GM23338 (cell line): ENCODE measurements at places on chromosomes 7 and 10.

- DNase-seq: no peak
Observed at GRCh38 chr7:107078517-107078966, 34.0 kb downstream of the PRKAR2B start.

- DNase-seq: no peak
Observed at GRCh38 chr10:69759641-69760040, 42.1 kb upstream of the COL13A1 start.

DNA sequence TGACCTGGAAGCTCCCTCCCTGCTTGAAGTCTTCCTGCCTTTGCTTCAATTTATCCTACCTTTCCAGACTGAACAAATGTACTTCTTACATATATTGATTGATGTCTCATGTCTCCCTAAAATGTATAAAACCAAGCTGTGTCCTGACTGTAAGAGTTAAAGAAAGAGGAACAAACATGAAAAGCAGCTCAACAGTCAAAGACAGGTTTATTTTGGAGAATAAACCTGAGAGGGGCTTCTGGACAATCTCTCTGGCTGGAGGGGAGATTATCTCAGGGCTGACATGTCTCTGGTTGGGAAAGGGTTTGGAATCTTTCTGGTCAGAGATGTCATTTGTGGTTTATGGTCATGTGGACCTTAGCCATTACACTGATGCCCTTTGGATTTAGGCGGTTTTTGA is 41.0 kb downstream of the OR13A1 start:
- no peak for DNase-seq

DNA sequence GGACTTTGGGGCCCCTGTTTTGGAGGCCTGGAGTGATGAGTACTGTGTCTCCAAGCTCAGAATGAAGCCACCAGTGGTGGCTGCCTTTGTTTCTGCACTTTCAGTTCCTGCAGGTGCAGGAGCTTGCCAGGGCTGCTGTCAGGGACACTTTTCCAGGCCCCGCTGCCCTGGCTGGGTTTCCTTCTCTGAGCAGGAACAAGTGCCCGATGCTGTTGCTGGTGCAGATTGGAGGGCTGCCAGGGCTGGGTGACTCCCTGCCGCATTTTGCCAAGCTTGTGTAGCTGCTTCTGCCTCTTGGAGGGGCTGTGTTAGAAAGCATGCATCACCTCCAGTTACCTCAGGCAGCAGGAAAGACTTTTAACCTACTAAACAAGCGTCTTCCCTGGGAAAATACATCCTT is 211.1 kb downstream of the MGMT start:
- no peak for DNase-seq

GRCh38 chr10:52965938-52966401 is 193.4 kb upstream of the MBL2 start:
- DNase-seq: peak; percentile 78

DNA sequence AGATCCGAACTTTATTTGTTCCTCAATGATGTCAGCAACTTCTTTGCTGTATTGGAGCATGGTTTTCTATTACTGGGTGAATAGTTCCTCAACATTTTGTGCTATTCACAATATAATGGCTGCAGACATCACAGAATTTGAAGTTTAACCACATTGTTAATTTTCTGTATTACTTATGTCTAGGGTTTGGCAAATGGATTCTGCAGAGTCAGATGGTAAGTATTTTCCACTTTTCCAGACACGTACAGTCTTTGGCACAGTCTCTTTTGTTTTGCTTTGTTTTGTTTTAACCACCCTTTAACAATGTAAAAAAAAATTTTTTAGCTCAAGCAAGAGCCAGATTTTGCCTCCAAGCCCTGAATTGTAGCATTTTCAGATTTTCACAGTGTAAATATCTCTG is 36.8 kb upstream of the FOXK1 start:
- no peak for DNase-seq

GRCh38 chr10:88097092-88097516 is 233.7 kb downstream of the PTEN start:
- DNase-seq: no peak

DNA sequence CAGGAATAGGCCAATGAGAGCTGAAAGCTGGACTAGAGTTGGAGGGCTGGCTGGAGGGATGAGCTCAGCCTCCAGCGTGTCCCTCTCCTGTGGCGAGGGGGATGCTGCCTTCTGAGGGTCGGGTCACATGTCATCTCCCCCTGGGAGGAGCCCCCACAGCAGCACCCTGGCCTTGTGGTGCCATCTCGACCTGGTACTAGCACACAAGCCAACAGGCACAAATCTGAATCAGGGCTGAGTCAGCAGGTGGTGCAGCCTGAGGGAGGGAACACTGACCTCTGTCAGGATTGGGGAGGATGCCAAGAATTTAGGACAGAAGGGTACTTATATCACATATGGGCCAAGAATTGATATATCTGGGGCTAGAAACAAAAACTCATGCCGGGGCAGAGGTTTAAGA is 280.4 kb downstream of the CELF2 start:
- no peak for DNase-seq

GRCh38 chr7:18018296-18019215 is 9.1 kb downstream of the PRPS1L1 start:
- DNase-seq: no peak

GRCh38 chr10:8023851-8024250 is 30.6 kb upstream of the GATA3 start:
- no peak for DNase-seq

GRCh38 chr7:56538541-56539429 is 422.6 kb upstream of the NUPR2 start:
- DNase-seq: no peak

- DNase-seq: no peak
Observed at GRCh38 chr7:46764100-46764936, 817.6 kb downstream of the TNS3 start.

GRCh38 chr7:26629696-26630095 is 234.7 kb downstream of the SKAP2 start:
- no peak for DNase-seq

GRCh38 chr10:31318382-31318853 is 598 bp upstream of the ZEB1 start:
- peak; percentile 49 for DNase-seq

DNA sequence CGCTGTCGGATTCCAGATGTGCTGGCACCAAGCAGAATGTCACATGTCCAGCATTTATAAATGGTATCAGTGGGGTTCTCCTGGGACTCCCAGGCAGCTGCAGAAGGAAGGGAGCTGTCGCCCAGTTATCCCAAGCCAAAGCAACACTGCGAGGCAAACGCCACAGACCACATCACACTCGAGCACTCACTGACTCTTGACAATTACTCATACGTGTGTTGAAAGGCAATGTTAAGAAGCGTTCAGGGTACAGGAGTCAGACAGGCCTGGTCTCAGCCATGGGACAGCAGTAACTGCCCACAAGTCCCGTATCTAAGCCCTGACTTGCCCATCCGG is 113.4 kb downstream of the DIP2C start:
- DNase-seq: no peak

- peak; percentile 11 for DNase-seq
Observed at GRCh38 chr7:85413718-85414117, 226.9 kb upstream of the SEMA3D start.

GRCh38 chr7:93547716-93548115 is 26.8 kb downstream of the CALCR start:
- DNase-seq: no peak

DNA sequence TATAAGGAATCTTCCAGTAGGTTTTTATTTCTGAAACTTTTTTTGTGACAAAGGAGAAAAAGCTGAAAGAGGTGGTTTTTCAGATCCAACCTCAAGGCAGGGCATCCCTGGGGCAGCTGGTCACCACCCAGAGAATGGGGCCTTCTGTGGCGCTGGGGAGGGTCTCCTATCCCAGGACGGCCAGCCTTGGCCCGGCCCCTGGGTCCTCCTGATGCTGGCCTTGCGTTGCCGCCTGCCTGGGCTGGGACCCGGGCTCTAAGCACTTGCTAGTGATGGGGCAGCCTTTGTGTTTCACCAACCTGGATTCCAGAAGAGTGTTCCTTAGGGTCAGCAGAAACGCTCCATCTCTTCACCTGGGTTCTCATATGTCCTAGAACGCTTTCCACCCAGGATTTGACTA is 16.3 kb downstream of the SHH start:
- DNase-seq: no peak

GRCh38 chr7:18936265-18936664 is 181.2 kb downstream of the TWIST1 start:
- DNase-seq: no peak

GRCh38 chr10:37865957-37866803 is 8.8 kb upstream of the ZNF248 start:
- no peak for DNase-seq

GRCh38 chr10:29642990-29643389 is 8.2 kb upstream of the SVIL start:
- DNase-seq: no peak

DNA sequence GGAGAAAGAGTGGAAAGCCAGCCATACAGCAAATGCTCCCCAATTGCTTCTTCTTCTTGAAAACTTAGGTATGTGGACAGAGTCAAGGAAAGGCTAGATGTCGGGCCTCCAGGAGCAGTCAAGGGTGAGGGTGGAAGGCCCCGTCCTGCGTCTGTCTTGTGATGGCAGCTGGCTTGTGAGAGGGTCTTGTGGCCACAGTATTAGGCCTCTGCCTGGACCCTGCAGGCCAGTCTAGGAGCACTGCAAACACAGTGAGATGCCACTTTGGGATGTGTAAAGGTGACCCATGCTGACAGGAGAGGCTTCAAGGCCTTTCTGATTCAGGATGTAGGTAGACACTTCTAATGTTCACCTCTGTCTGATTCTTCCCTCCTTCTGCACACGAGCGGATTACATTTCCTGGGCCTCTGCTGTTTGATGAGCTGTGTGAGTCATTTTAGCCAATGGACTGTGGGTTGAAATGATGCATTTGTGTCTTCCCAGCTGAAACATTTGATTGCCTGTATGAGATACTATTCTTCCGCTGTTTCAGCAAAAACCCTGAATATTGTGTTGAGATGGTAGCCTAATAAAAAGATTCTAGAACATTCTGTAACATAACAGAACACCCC is 135.4 kb downstream of the EMX2 start:
- DNase-seq: no peak

DNA sequence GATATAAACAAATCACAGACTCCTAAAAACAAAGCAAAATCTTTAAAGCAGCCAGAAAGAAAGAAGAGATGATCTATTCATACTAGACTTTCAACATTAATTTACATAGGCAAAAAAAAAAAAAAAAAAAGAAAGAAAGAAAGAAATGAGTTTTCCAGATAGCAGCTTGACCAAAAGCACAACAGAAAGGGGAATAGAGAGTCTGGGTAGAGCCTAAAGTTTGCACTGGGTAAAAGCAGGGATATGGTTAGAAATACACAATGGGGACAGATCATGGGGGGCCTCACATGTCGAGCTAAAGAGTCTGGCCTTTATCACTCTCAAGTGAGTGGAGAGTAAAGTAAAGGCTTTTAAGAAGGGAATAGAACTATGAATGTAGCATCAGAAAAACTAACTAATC is 169.8 kb downstream of the SGMS1 start:
- no peak for DNase-seq

GRCh38 chr10:71712572-71713134 is 6.9 kb downstream of the C10orf105 start:
- DNase-seq: no peak

- no peak for DNase-seq
Observed at GRCh38 chr10:125626671-125627070, 56.3 kb downstream of the TEX36 start.

DNA sequence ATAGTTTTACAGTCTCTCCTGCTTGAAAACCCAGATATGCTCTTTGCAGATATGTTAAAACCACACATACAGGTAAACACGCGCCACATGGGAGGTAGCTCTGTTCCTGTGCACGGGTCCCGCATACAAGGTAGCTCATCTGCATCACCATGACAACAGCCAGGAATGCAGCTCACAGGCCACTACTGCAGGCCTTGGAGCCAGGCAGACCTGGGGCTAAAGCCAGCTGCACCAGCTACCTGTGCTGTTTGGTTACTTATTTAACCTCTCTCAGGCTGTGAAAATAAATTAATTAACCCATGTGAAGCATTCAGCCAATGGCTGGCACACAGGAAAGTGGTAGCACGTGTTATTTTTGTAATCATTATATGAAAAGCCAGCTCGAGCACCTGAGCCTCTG is 428.3 kb downstream of the TNS3 start:
- peak; percentile 87 for DNase-seq

DNA sequence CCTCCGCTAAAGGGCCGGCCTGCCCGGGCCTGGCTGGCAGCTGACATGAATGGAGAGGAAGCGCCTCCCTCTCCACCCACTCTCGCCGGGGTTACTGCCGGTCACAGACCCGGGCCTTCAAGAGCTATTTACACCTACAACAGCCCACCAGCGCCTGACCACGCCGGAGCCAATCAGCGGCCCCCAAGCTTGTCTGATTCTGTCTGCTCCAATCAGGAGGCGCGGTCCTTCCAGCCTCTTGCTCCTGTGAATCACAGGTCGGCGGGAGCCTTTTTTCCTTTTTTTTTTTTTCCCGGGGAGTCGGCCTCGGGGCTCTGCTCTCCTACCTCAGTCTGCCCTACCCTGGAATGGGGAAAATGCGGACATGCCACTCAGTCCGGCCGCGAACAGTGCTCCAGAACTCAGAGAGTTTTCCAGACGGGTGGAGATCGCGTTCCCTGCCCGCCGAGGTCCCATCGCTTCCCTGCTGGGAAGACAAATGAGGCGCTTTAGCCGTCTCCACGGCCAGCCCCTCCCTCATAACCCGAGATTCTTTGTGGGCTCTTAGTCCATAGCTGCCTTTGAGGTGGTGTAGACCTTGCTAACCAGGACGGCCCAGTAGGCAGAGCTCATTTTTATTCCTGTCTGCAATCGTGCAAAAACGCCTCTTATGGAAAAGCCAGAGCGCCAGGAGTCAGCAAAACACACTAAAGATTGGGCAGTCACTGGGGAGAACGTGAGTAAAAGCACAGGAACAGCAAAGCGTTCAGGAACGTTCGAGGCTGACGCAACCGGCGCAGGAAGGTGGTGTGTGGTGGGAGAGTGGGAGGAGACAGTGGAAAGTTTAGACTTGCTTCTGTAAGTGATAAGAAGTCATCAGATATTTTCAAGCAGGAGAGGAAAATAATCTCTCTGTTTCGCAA is 26.5 kb downstream of the SCD start:
- DNase-seq: peak; percentile 100

GRCh38 chr10:90859321-90859751 is 1.5 kb upstream of the HTR7 start:
- no peak for DNase-seq

GRCh38 chr10:69335063-69335587 is 56.8 kb downstream of the HK1 start:
- DNase-seq: no peak

DNA sequence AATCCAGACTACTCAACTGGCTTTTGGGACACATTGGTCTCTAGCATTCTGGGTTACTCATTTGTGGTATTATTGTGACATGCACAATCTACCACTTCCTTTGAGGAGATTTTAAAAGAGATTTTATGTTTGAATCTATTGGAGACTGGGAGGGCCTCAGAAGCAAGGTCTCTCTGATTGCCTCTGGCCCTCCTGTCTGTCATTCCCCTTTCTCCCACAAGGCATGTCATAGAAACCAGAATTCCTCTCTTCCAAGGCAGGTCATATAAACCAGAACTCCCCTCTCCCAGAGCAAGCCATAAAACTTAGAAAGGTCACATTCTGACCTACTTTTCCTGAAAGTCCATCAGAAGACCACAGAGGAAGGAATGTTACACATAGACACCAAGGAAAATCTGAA is 777.7 kb downstream of the PHTF2 start:
- DNase-seq: peak; percentile 64
